AG08395 (cell line): ENCODE measurements at places on chromosomes 3 and 15.

DNA sequence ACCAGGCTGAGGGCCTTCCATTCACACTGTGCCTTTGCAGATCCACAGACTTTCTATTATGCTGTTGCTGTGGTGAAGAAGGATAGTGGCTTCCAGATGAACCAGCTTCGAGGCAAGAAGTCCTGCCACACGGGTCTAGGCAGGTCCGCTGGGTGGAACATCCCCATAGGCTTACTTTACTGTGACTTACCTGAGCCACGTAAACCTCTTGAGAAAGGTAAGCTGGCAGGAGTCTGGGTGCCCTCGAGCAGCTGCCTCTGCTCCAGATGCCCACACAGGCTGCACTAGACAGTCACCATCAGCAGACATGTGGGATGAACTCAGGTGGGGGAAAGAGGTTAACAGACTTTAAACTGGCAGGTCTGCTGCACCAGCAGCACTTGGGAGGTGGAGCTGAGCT, 8.3 kb downstream of the TF start:
- no peak for DNase-seq

DNA sequence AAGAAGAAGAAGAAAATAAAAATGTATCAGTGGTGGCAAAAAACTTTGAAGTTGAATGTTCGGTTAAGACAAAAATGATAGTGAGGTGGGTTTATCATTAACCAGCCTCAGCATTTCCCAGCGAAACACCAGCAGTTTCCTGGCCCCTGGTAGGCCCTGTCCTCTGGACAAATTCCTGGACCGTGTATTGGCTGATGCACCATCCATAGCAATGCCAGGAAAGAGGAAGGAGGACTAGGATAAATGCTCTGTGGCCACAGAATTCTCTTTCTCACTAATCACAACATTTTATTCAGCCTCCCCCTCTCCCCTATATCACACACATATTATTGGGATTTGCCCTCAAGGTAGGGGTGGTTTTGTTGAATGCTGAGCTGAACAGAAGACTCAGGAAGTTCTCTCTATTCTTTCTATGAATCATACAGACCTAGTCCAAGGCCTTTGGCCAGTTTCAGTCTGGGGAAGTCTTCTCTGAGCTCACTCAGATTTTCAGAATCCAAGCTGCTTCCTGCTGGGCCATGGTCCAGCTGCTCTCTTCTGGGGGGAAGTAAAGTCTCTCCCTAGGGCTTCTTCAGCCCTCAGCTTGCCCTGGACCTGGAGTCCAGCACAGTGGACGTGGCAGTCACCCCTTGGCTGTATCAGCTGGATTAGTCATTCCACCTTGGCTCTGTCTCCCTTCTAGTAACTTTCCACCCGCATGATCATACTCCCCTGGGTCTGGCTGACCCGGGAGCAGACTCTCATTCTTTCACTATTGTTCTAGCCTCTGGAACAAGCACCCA, 27.6 kb downstream of the SLC28A1 start:
- peak; percentile 95 for DNase-seq

DNA sequence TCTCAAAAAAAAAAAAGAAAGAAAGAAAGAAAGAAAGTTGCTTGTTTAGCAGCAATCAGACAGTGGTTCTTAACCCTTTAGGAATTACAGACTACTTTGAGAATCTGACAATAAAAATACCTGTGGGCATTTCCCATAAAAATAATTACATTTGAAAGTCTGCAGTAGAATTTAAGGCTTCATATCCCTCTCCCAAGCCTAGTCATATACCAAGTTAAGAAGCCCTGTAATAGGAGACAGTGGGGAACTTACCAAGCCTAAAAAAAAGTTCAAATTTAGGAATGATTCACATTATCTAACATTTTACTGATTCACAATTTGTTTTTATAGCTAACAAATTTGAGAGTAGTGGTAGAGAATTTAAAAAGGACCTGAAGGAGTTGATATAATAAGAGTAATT, 47.5 kb downstream of the LRRFIP2 start:
- DNase-seq: no peak

DNA sequence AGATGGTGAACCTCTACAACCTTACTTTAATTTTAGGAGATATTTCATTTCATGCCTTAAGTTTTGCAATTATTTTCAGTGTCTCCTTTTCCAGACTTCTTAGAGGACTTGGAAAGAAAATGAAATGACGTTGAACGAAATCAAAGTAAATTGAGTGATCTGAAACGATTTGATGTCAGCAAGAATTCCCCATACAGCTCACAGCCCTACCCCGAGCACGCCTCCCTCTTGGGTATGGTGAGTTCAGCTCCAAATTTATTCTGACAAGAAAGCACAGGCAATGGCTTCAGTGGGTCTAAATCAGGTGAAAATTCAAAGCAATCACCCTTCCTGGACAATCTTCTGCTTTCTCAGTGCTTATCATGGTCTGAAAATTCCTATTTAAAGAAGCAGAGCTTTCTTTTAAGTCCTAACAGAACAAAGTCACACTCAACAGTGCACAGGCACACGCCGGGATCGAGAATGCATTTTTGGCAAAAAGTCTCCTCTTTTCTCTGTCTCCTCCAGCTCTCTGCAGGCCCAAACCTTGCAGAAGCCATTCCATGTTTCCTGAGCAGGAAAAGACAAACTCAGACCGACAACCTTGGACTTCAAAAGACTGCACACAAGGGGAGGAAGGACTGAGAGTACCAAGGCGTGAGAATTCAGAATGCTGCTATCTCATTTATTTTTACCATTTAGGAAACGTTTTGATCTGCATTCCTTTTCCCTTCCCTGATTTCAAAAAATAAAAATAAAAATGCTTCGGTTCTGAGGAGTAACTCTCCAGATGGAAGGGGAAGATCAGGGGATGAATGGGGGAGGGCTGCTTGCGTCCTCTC, 72.0 kb downstream of the CCNL1 start:
- DNase-seq: no peak

GRCh38 chr3:11045536-11045935, 53.0 kb downstream of the SLC6A1 start:
- DNase-seq: no peak

GRCh38 chr15:52463638-52464037, 65.0 kb downstream of the MYO5A start:
- no peak for DNase-seq

- DNase-seq: no peak
Observed at GRCh38 chr3:130918328-130918727, 24.4 kb downstream of the ATP2C1 start.

- no peak for DNase-seq
Observed at GRCh38 chr3:197432384-197433127, 123.2 kb downstream of the BDH1 start.

GRCh38 chr3:194617143-194617671, 16.0 kb downstream of the TMEM44 start:
- no peak for DNase-seq

DNA sequence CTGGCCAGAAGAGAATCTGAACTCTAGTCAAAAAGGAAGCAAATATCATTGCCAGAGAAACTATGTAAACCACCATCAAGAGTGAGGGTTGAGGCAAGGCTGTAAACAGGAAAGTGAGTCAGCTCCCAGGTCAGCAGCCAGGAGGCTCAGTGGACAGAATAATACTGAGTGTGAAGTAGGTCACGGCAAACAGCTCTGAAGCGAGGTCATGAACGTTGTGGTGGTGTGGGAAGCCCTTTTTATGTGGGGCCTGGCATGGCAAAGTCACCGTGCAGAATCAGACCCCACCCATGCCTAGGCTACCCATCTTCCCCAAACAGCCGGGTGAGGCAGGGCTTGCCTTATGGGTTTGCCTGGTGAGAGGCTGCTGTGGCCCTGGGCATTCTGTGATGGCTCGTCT, 43.9 kb downstream of the THBS1 start:
- peak; percentile 89 for DNase-seq

GRCh38 chr3:111595232-111595631, at the start of gene ZBED2:
TSS of gene ZBED2 (minus strand) at chr3:111595346. CDS start at chr3:111594201, 1,145 bp downstream.
- no peak for DNase-seq

DNA sequence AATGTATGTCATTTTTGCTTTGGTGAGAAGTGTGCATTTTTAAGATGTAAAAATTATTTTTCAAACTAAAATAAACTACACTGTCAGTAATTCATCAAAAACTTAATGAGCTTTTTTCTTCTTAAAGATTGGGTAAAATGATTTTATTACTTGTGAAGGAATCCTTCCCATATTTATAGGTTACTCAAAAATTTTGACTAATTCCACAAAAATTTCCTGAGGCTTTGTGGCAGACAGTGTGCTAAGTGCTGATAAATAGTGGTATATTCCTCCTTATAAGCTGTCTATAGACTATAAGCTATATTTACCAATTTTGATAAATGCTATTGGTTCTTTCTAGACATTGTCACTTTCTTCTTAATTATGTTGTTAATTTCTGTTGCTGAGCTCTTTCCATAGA, 284.5 kb upstream of the SEMA6D start:
- peak; percentile 15 for DNase-seq

DNA sequence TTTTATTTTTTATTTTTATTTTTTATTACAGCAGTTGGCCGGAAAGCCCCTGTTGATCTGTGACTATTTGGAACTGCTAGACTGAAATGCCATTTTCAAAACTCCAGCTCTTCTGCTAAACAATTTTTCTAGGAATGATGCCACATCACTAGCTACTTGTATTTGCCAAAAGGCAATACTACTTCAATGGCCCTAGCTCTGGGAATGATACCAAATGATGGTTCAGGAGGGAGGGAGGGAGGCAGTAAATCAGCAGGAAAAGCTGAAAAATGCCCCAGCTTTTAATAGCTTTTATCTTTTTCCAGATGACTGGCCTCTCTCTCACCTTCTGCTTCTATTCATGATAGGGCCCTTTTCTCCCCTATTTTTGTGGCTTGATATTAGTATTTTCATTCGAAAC, 2.6 kb upstream of the CHL1 start:
- no peak for DNase-seq

- peak; percentile 55 for DNase-seq
Observed at GRCh38 chr15:76994971-76995945, at the start of gene PSTPIP1. TSS of gene PSTPIP1 (plus strand) at chr15:76995126. CDS start at chr15:76995574, 448 bp downstream.

DNA sequence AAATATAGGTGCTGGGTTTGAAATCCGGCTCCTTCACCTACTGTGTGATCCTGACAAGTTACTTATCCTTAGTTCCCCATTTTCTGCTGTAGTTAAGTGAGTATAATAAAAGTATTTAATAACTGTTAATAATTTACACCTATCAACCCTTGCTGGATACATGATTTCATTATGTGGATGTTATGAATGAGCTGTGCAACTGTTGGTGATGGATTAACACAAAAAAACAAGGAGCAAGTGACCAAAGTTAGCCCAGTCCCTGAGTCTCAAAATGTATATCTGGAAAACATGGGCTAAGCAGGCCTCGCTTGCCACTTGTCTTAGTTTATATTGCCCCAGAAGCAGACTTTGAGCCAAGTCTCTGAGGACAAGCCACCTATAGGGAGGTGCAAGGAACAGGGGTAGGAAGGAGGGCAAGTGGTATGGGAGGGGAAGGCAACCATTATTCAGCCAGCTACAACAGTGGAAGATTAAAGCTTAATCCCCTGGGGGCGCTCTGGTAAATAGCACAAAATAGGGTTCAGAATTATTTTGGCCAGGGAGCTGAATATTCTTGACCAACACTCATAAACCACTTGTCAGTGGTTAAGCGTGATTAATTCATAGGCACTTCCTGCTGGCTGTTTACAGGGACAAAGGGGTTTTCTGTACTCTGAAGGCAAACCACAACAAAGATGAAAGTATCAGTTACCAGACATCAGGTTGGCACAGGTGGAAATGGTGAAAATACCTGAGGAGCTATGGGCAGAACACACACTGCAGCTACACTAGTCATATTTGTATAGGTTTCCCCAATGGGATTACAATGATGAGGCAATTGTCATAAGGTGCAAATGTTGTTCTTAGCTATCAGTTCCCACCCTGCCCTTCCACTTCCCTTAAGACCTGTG, 76.2 kb downstream of the TRIM42 start:
- no peak for DNase-seq

GRCh38 chr15:69794645-69795469, 302.9 kb downstream of the TLE3 start:
- peak; percentile 64 for DNase-seq

DNA sequence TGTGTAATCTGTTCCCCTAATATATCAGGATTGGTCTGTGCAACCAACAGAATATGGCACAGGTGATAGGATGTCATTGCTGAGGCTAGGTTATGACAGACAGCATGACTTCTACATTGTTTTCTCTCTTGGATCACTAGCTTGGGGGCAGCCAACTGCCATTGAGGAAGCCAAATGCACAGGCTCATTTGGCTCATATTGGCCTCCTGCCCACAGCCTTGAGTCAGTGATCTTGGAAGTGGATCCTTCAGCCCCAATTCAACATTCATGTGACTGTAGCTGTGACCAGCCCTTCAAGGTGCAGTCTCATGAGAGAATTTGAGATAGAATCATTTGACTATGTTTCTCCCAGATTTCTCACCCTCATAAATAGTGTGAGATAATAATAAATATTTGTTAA, 675.6 kb downstream of the GRM7 start:
- no peak for DNase-seq

DNA sequence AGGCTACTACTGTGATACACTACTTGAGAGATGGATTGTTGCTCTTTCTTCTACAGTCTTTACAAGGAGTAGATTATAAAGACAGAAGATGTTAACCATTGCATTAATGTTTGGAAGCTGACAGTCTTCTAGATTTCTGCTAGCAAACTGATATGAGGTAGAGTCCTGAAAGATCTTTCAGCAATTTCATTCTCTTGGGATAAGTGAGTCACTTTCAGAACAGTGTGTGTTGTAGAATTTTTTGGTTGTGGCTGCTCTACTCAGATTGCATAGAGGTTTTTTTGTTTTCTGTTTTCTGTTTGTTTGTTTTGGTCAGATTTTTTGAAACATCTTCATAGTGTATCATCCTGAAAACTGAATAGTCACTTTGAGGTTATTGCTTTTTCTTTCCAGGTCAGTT, 17.1 kb downstream of the TNFSF10 start:
- DNase-seq: peak; percentile 21

DNA sequence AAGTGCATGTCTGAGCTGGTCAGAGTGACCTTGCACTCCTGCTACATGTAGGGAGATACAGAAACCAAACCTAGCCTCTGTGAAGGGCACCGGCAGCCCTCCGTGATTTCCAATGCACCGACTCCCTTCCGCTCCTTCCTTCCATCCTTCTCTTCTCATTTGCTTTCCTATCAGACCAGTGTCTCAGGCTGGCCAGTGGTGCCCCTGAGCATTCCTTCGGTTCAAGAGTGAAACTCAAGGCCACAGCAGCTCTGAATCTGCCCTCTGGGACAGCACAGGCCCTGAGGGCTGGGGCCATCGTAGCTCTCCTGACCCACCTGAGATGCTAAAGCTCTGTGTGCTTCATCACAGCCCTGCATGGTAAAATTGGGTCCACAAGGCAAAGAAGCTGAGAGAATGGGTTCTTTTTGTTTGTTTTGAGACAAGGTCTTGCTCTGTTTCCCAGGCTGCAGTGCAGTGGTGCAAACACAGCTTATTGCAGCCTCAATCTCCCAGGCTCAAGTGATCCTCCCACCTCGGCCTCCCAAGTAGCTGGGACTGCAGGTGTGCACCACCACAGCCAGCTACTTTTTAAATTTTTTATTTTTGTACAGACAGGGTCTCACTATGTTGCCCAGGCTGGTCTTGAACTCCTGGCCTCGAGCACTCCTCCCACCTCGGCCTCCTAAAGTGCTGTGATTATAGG, 2.3 kb upstream of the BMF start:
- no peak for DNase-seq
